Activated T-helper 1 cell treated with anti-CD3 and anti-CD28 coated beads, Interleukin-12 subunit alpha, Interleukin-12 subunit beta, Interleukin-2, Interleukin-4 antibody, amounts not matched to agents 30 ng/mL and 10 ng/mL and 1 ng/mL, durations not matched to agents 14 hours and 24 hours and 36 hours (primary cell): ENCODE measurements at places on chromosomes 1 and 21.
A peak's percentile ranks its signal among the peaks of the same experiment; 100 is the strongest.

GRCh38 chr1:28580722-28581530, 11.1 kb upstream of the RAB42 start:
- peak; percentile 9 for DNase-seq

DNA sequence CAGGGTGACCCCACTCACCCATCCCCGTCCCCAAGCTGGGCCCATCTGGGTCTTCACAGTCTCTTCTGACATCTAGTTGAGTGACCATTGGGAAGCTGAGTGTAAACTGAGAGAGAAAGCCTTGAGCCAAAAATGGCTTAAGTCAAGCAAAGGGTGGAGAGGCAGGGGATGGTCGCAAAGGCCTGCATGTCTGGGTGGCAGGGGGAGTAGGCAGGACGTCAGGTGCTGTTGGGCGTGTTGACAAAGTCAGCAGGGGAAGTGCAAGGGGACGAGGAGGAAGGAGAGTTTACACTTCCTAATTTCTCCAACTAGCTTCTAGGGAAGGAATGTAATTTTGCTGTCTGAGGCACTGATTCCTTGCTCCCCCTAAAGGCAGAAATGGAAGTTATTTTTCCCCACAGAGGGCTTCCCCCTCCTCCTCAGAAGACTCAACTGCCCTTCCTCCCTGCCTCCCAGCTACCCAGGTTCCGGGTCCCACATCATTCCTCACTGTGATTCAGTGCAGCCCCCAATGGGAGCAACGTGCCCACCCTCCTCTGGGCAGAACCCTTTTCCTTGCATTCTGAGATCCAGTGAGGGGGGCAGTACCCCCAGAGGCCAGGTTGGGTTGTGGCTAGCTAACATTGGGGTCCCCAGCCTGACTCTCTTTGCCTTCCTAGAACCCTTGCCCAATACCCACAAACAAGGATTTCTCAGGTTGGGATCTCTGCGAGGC, 1.2 kb upstream of the ADORA1 start:
- DNase-seq: no peak

- DNase-seq: no peak
Observed at GRCh38 chr1:67966666-67967009, 83.8 kb downstream of the DIRAS3 start.

DNA sequence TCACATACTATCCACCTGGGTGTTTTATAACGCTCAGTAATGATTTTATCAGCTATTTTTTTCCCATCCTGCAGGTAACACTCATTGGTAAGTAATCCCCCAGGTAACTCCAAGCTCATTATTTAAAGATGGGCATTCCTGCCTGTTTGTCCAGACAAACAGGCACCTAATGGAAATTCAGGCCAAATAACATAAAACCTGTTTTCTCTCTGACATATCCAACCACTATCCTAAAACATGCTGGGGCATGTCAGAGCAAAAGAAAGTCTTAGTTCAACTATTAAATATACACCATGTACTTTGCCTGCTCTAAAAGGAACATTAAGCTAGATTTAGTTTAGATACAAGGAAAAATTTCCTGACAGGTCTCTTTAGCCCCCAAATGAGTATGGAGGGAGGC, 987.7 kb downstream of the TTLL7 start:
- no peak for DNase-seq
